ENCODE measurements at places on chromosomes 12 and 14. TPM values are rescaled to one million over a fixed set of nuclear protein-coding genes. Genes with fewer than 3 reads are reported as not detected.

Gene MAP1LC3B2
- total RNA-seq, result 1.3 TPM

Gene TMBIM4
- total RNA-seq, result 48.9 TPM

Gene REC8
- total RNA-seq, result 3.2 TPM

Gene TPPP2
- not detected for total RNA-seq

Gene TRPV4
- total RNA-seq, result 0.08 TPM

Gene GLIPR1L1
- total RNA-seq, result not detected

Gene ACVRL1
- 0.11 TPM for total RNA-seq

Gene NEMP1
- total RNA-seq, result 15.6 TPM

Gene TAS2R30
- total RNA-seq, result not detected

Gene PRICKLE1
- total RNA-seq, result 0.61 TPM

Gene C12orf57
- 292 TPM for total RNA-seq

Gene NYNRIN
- total RNA-seq, result 0.49 TPM

Gene AKAP5
- 0.41 TPM for total RNA-seq

Gene WIF1
- not detected for total RNA-seq

Gene KRT4
- 2.1 TPM for total RNA-seq

Gene KRT74
- total RNA-seq, result not detected

Gene LRP1-AS
- total RNA-seq, result not detected

Gene MGAT4C
- not detected for total RNA-seq

Gene MGST1
- total RNA-seq, result 803 TPM
